ENCODE measurements at places on chromosomes 6 and 20. TPM values are rescaled to one million over a fixed set of nuclear protein-coding genes. Genes with fewer than 3 reads are reported as not detected.

GRCh38 chr6:135555550-135555949 lies 58.0 kb upstream of the AHI1 start:
- DNase-seq: no peak

DNA sequence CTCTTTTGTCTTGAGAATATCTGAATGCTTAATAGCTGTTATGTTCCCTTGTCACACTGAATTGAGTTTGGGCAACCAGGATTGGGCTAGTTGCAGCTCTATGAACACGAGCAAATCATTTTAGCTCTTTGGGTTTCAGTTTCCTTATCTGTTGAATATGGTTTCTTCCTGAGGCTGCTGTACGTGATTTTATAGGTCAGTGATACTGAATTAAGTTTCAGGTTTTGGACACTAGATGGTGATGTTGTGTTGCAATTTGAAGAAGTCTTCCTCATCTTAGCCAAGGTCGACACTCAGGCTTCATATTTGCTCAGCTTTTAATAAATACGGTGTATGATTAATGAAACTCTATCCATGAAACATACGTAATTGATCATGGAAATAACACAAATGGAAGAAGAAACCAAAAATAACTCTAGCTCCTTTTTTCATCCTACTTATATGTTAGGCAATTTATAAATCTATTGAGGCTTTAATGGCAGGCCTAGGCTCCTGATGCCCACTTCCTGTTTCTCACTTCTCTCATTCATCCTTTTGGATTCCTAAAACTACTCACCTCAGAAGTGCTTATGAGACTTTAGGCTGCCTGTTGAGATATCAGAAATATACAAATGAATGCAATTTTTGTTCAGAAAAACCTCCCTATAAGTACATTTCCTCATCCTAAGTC lies 354.1 kb upstream of the MAP3K7 start:
- DNase-seq: no peak

DNA sequence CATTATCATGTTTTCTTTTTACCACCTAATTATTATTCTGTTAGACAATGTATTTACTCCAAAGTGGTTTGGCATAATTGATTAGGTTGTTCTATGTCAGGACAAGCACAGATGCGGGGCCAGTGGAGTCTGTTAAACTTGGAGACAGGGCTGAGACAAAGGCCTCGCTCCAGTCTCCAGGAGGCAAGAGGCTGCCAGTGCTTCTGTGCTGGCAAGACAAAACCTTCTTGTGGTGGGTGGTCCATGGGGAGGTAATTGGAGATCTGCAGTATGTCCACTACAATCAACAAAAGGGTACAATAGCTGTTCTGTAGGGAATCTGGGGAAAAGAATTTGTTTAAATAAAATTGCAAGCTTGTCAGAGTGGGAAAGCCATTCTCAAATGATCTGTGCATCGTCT lies 677.2 kb upstream of the SLC35B3 start:
- DNase-seq: no peak

DNA sequence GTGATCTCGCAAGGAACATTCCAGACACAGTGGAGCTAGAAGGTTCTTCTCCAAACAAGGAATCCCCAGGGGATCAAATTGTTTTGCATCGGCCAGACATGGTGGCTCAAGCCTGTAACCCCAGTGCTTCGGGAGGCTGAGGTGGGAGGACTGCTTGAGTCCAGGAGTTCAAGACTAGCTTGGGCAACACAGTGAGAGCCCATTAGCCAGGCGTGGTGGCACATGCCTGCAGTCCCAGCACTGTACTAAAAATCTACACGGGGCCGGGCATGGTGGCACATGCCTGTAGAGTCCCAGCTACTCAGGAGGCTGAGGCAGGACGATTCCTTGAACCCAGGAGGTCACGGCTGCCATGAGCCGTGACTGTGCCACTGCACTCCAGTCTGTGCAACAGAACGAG lies 15.3 kb downstream of the GMEB2 start:
- no peak for DNase-seq

DNA sequence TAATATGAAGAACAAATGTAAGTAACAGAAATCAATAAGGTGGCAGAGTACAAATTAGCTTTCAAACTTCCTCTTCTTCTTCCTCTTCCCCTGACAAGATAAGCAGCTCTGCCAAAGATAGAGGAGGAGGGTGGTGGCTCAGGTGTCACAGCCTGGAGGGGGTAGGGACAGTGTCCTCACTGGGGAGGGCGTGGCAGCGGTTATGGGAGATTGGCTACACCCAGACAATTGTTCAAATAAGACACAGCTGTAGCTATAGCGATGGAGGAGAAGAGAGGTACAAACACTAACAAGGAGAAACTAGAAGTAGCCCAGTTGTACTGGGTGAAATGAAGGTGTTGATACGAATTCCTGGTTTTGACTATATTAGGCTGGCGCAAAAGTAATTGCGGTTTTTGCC lies 198.5 kb downstream of the TBXT start:
- DNase-seq: no peak

- DNase-seq: no peak
These were observed 11.0 kb upstream of the CFAP206 start for GRCh38 chr6:87396595-87397392.

DNA sequence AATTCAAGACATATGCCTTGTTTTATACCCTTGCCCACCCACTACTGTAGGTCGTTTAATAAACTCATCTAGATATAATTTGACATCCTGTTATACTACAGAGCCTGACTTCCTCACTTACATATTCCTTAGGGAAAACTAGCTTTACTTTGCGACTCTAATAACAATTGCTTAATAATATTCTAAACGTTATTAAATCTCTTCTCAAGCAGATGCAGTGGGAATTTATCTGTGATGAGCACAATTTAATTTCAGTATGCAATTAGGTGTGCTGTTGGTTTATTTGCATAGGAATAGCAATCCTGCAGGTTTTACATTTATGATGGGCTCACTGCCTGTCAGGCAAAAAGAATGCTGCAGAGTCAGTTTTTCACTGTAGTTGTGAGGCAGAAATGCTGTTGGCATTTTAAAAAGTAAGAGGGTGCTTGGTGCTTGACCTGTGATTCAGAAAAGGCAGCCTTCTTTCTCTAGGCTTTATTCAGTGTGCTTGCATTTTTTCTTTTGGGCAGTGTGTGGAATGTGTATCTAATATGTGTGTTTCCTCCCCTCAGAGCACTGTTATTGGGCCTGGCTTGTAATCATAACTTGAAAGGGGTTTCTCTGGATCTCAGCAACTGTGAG lies 152.3 kb upstream of the SCGN start:
- DNase-seq: no peak

- DNase-seq: no peak
These were observed 13.6 kb downstream of the IL17F start for GRCh38 chr6:52230685-52231084.

DNA sequence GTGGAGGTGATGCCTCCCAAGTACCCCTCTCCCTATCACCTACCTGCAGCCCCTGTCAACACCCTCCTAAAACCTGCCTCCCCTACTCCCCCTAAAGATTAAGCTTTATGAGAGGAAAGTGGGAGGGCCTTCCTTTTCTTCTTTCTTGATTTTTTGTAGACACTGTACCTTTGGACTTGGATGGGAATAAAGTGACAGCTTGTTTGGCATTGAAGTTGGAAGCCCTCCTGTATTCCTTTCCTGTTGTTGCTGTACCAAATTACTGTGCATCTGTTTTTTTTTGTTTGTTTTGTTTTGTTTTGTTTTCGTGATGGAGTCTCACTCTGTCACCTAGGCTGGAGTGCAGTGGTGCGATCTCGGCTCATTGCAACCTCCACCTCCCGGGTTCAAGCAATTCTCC lies 99.3 kb upstream of the NFATC2 start:
- DNase-seq: no peak

GRCh38 chr6:156777577-156778453 lies 637 bp downstream of the ARID1B start:
- no peak for DNase-seq

- DNase-seq: no peak
These were observed 5.3 kb upstream of the AIF1 start for GRCh38 chr6:31609519-31610406.

DNA sequence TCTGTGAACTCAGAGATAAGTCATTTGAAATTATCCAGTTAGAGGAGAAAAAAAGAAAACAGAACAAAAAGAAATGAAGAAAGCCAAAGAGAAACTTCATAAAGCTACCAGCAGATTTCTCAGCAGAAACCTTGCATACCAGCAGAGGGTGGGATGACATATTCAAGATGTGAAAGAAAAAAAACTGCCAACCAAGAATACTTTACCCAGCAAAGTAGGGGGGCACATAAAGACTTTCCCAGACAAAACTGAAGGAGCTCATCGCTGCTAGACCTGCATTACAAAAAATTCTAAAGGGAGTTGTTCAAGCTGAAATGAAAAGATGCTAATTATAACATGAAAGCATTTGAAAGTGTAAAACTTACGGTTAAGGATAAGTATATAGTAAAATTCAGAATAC lies 246.3 kb downstream of the FNDC1 start:
- DNase-seq: no peak

DNA sequence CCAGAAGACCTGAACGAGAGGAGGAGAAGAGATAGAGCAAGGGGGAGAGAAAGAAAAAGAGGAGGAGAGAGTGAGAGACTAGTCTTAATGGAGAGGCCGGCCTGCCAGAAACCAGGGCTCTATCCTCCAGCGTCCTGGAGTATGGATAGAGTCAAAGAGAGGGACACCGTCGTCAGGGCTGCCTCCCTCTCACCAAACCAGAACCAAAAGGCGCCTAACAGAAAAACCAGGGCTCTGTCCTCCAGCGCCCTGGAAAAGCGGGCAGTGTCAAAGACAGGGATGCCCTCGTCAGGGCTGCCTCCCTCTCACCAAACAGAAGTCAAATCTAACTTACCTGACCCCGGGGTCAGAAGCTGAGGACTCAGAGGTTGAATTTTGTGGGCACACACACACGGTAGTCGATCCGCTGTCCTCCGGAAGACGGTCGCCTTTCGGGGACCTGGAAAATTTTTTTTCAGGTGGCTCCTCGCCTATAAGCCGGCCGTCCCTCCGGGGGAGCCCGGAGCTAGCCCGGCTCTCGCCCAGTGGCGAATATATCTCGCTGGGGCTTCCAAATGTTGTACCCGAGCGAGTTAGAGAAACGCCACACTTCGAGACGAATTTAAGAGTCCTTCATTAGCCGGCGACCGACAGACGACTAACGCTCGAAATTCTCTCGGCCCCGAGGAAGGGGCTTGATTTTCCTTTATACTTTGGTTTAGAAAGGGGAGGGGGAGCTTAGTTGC lies 148.2 kb downstream of the TRIM27 start:
- no peak for DNase-seq

GGTLC1 gene
- total RNA-seq: not detected

HEBP2 gene
- 16.7 TPM for total RNA-seq

NMBR gene
- 1.0 TPM for total RNA-seq

MLN gene
- total RNA-seq: not detected

GPR63 gene
- 7.6 TPM for total RNA-seq

MYB gene
- 0.69 TPM for total RNA-seq
